Right ventricle myocardium superior (tissue), 1 donor: ENCODE measurements at places on chromosomes 5 and 9. TPM values are rescaled to one million over a fixed set of nuclear protein-coding genes. Genes with fewer than 3 reads are reported as not detected.
A peak's percentile ranks its signal among the peaks of the same experiment; 100 is the strongest.

TAF1L gene
- not detected for total RNA-seq

DNA sequence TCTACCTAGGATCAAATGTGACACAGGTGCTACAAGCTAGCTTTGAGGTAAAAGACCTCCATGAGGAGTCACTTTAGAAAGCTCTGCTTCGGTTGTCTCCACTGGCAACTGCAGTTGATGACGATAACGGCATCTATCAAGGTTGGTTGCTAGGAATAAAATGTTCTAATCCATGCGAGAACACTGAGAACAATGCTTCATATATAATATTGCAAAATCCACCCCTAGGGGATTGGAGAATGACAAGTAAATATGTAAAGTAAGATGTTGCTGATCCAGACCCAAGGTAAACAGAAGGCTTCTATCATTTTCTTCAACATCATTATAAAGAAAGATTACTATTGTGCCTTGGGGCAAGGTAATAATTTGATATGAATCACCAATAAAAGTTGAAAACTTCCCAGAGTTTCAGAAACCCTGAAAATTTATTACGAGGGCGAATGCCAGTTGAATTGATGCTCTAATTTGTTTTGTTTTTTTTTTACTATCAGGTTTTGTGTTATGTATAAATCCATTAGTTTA lies 1003.4 kb downstream of the CDH18 start:
- DNase-seq = no peak

- DNase-seq = no peak
Observed at GRCh38 chr5:139678751-139679750, 30.9 kb downstream of the CXXC5 start.

DNA sequence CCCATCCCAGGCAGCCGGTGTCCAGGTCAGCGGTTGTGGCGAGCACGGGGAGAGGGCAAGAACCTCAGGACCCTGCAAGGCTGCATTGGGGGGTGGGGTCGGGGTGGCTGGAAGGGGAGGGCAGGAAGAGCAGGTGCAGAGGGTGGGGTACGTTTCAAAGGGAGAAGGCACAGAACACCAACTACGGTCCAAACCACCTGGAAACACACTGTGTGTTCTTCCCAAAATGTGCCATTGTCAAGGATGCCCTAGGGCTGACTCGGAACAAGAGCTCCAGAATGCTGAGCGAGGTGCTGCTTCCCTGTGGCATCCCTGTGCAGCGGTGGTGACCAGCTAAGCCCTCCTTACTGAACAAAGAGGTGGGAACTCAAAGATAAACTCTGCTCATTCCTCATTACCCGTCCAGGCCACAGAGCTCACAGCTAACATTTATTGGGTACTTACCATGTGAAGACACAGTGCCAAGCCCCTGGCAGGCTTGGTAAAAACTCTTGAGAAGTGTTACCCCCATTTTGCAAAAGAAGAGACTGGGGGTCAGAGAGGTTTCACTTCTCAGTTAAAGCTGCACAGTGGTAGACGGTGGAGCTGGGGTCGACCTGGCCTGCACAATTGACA lies 153.8 kb downstream of the COL23A1 start:
- no peak for DNase-seq

DMGDH gene
- 2.2 TPM for total RNA-seq

GARIN3 gene
- total RNA-seq = not detected

DNA sequence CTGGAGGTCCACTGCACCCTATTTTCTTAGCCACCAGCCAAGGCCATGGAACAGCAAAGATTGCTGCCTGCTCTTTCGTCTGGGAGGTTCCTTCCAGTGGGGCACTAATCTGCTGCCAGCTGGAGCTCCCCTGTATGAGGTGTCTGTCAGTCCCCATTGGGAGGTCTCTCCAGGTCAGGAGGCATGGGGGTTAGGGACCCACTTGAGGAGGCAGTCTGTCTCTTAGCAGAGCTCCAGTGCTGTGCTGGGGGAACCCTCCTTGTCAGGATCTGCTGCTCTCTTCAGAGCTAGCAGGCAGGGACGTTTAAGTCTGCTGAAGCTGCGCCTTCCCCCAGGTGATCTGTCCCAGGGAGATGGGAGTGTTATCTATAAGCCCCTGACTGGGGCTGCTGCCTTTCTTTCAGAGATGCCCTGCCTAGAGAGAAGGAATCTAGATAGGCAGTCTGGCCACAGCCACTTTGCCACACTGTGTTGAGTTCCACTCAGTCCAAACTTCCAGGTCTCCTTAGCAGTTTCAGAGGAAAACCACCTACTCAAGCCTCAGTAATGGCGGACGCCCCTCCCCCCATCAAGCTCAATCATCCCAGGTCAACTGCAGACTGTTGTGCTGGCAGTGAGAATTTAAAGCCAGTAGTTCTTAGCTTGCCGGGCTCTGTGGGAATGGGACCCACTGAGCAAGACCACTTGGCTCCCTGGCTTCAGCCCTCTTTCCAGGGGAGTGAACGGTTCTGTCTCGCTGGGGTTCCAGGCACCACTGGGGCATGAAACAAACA lies 317.7 kb downstream of the LRRC70 start:
- DNase-seq = no peak

- DNase-seq = no peak
Observed at GRCh38 chr5:139181322-139181730, 16.8 kb downstream of the SIL1 start.

- DNase-seq = no peak
Observed at GRCh38 chr5:113047234-113047633, 70.6 kb downstream of the DCP2 start.

MYMK gene
- total RNA-seq = not detected

TRIM7 gene
- total RNA-seq = 10.8 TPM

DNA sequence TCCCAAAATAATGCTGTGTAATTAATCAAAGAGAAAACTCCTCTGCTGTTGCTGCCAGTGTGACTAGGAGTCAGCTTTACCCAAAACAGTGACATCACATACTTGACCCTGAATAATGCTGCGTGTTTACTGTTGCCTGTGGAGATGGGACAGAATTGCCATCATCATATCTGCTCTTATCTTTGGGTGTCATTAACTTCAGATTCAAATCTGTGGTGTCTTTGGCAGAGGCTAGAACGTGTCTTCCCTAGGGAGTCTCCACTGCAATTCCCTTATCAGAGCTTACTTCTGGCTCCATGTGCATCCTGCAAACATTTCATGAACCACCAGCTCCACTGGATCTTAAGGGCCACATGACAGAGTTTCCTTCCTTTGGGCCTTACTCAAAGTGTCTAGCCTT lies 88.9 kb upstream of the MRPS30 start:
- no peak for DNase-seq

GRCh38 chr5:121053055-121053985 lies 589.2 kb downstream of the PRR16 start:
- no peak for DNase-seq

- no peak for DNase-seq
Observed at GRCh38 chr5:55205001-55205400, 22.1 kb downstream of the MCIDAS start.

DNA sequence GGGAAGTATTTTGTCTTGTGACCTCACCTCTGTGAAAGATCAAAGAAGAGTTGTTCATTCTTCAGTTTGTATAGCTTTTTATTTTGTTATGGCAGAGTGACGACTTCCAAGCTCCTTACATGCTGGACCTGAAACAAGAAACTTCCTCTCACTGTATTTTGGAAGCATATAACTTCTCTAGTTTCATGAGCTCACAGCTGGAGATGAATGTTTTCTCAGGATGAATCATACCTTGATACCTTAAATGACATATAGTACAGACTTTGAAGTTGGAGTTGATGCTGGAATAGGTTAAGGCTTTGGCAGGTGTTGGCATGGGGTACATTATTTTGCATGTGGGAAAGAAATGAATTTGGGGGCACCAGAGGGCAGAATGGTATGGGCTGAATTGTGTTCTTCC lies 112.5 kb downstream of the SLC25A46 start:
- no peak for DNase-seq

DNA sequence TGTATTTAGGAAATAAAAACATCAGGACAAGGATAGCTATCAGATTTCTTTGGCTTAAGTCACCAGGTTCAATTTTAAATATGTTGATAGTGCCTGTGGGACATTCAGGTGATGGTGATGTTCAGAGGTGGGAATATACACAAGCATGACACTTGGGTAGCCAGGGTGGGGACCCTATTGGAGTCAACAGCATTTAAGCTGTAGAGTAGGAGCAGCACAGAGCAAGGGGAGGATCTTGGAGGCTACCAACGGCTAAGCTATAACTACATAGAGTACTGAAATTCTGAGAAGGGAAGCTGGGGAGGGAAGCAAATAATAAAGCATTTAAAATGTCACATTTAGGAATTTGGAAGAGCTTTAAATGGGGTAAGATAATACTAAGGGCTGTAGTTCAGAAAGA lies 177.7 kb downstream of the CPLANE1 start:
- no peak for DNase-seq

PCDHGA12 gene
- total RNA-seq = 4.9 TPM

GRCh38 chr9:135076143-135076875 lies 11.2 kb upstream of the OLFM1 start:
- no peak for DNase-seq

- DNase-seq = no peak
Observed at GRCh38 chr5:58113172-58113571, 346.7 kb downstream of the PLK2 start.

DNA sequence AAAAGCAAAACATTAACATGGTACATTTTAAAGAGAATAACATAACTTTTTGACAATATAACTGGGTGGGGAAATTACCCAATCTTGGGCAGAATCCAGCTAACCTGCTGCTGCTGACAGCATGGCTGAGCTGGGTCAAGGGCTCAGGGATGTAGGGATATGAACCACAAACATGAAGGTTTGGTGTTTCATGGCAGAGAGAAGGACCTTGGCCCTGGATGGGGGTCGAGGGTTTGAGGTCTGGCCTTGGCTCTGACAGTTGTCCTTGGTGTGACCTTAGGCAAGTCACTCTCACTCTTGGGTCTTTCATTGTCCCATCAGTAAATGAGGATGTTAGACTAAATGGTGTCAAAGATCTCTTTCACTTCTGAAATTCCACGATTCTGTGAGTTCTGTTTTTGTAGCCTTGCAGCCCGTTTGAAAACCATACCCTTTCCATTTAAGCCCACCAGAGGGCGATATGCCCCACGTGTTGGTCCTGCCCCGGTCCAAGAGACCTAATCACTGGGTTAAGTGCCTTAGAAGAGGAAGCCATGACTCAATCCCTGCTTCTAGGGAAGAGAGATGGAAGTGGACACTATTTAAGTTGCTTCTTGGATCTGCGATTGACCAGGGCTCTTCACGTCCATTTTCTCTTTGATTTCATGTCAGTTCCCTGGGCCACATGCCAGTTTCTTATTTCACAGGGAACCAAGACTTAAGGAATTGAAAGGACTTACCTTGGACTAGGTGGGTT lies 56.8 kb upstream of the TEX48 start:
- peak; percentile 54 for DNase-seq

PCDHA2 gene
- total RNA-seq = not detected

DNA sequence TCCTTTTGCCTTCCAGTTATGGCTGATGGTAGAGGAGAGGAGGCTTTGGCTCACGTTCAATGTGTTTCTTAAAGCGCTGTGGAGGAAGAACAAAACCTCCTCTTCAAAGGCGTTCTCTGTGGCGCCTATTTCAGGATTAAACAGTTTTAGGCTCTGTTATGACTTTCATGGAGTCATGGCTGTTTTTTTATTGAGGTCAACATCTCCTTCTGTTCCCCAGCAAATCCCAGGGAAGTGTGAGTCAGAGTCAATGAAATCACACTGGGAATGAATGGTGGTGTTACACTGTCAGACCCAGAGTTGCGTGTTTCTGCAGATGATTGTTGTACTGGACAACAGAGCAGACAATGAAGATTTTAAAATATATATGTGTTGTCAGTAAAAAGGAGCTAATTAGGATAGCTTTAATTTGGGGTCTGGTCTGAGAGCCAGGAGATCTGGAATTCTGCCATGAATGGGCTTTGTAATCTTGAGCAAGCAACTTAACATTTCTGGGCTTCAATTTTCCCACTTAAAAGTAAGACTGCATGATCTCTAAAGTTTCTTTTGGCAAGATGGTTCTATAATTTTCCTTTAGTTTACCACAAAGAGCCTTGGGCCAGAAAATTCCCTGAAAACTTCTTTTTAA lies 240.7 kb downstream of the CSNK1G3 start:
- no peak for DNase-seq

DNA sequence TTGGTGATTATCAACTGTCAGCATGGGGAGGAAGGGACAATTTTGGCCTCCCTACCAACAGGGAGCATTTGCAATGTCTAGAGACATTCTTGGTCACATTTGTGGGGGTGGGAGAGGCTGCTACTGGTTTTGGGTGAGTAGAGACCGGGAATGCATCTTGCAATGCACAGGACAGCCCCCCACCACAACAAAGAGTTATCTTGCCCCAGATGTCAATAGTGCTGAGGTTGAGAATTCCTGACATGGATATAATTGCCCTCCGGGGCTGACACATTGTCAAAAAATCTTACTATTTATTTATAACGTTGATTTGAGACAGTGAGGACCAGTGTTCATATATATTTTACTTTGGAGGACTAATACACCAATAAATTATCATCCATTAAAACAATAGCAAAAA lies 316.1 kb downstream of the PSAT1 start:
- no peak for DNase-seq

GRCh38 chr5:94682814-94683520 lies 64.5 kb downstream of the SLF1 start:
- DNase-seq = no peak

DNA sequence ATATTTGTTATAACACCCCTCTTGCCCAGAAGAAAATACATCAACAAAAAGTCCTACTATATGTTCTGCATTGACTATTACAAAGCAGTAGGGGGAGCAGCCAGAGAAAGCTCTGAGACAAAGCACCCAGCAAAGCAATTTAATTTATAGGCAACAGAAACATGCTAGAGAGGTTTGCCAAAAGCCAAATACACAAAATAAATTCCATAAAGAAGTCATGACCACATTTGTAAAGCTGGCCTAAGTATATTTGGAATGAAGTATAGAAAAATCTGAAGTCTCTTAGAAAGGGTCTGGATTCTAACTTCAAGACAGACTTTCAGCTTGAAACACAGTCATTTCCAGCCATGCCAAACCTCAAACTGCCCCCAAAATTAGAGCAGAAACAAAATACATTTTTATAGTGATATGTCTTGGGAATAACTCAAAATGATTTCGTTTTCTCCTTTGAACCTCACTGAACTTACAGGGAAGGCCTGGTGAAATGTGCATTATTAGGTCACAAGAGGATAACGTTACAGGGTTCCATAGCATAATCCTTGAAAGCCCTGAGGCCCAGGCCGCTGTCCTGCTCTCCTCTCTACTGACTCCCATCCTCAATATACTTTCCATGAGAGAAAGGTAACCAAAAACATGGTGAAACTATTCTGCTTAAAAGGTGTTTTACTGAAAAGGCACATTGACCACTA lies 451.8 kb downstream of the RAB3C start:
- DNase-seq = no peak

KCNV2 gene
- total RNA-seq = not detected
